ENCODE measurements at places on chromosomes 11 and 22. TPM values are rescaled to one million over a fixed set of nuclear protein-coding genes. Genes with fewer than 3 reads are reported as not detected.

DNA sequence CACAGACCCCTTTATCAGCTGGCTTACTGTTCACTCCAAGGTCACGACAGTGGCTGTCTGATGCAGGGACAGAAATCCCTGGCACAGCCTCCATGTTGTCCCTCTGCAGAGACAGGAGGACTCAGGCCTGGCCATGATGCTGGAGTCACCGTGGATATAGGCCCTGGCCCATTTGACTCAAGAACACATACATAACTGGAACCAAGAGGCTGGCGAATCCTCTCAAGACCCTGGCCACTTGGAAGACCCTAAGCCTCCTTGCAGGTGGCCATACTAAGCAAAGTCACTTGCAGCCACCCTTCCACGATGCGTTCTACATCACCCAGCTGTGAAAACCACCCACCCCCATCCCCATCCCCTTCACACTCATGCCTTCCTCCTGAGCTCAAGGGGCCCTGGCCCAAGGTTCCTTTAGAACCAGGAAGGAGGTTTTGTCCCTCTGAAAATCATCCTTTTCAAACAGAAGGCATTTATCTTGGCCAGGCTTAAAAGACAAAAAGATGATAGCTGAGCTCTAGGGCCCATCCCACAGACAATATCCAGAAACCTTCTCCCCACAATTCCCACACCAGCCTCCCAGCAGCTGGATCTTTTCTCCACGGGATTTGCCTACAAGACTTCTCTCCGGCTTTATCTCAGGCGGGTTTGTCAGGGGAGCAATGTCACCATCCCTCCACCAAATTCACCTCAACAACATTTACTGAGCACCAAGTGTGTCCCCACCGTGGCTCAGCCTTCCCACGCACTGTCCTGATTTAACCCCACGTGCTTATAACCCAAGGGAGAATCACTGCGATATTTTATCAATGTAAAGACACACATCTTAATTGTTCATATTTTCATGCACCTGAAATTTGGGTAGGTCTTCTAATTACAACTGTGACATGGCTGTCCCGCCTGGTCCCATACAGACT is 123.4 kb upstream of the SERPIND1 start:
- peak; percentile 27 for DNase-seq

GRCh38 chr11:117182551-117182935 is 4.0 kb downstream of the SIDT2 start:
- peak; percentile 24 for DNase-seq

- DNase-seq, result peak; percentile 87
Measured at GRCh38 chr11:111565114-111565720, 24.7 kb downstream of the LAYN start.

DNA sequence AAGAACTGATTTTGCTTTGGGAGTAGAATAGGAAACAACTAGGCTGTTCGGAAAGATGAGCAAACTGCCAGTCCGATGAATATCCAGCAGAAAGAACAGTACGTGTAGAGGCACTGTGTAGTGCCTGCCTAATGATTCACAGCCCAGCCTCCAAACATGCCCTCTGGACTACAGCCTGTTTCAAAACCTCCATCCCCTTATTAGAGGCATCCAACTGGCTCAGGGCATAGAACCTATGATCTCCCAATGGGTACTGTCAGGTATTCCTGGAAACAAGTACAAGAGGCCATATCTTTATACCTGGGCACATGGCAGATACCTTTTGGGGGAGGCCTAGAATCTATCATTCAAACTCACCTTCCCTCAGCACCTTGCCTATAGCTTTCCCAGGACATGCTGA is 4.9 kb downstream of the RRP8 start:
- DNase-seq, result peak; percentile 15

- peak; percentile 70 for DNase-seq
Measured at GRCh38 chr11:115132436-115133228, 371.6 kb downstream of the CADM1 start.

DNA sequence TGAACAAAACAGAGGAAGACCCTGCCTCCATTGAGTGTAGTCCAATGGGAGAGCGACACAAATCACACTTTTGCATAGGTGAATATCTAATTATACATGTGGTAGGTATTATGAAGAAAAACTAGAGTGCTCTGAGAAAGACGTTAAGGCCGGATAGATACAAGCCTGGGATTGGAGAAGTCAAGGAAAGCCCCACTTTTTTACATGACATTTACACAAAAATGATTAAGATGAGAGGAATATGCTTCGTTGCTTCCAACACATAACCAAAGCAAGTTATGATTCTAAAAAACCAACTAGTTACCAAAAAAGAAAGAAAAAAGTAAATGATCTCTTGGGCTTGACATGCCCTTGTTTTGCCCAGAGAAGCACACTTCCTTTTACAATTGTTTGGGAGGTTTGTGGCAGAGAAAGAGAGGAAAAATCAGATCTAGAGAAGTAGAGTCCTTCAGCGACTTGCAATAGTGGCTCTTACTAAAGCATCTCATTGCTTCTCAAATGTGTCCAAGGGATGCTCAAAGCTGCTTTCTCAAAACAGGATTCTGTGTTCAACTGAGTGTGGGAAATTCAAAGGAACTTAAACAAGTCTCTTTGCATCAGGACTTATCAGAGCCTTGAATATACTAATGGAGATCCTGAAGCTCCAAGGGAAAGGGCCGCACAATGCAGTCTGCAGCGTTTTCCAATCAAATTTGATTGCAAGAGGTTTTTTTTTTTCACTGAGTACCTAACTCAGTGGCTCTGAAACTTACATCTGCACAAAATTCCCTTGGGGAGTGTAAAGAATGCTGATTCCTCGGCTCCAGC is 38.8 kb downstream of the FLI1 start:
- no peak for DNase-seq

- no peak for DNase-seq
Measured at GRCh38 chr11:60367009-60367408, 11.3 kb upstream of the MS4A7 start.

Gene OR51I1
- total RNA-seq, result not detected

- no peak for DNase-seq
Measured at GRCh38 chr22:21631025-21631424, 1.2 kb upstream of the YDJC start.

DNA sequence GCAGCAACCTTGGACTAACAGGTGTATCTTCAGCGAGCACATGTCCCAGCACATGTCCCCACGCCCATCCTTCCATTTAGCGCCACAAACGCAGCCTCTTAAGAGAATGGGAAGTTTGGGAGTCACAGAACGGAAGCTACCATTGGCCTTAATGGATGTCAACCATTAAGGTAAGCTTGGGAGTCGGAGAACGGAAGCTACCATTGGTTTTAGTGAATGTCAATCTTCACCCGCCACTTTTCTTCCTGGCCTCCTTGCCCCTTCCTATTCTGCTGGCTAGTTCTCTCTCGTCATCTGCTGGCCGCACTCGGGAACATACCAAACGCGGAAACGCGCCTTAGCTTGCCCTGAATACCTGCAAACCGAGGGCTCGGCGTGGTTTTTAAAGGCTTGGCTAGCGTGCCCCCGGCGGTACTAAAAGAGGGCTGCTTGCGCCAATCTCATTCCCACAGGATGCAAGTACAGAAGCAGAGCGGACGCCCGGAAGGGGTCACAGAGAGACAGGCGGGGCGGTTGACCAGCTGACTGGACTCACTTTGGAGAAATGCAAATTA is 24.3 kb downstream of the GLYATL1 start:
- peak; percentile 93 for DNase-seq

GRCh38 chr11:114080769-114081168 is 21.3 kb downstream of the ZBTB16 start:
- DNase-seq, result no peak

All from endodermal cell (in vitro differentiated cells).